ENCODE measurements at places on chromosomes 11 and 22. TPM values are rescaled to one million over a fixed set of nuclear protein-coding genes. Genes with fewer than 3 reads are reported as not detected.

DNA sequence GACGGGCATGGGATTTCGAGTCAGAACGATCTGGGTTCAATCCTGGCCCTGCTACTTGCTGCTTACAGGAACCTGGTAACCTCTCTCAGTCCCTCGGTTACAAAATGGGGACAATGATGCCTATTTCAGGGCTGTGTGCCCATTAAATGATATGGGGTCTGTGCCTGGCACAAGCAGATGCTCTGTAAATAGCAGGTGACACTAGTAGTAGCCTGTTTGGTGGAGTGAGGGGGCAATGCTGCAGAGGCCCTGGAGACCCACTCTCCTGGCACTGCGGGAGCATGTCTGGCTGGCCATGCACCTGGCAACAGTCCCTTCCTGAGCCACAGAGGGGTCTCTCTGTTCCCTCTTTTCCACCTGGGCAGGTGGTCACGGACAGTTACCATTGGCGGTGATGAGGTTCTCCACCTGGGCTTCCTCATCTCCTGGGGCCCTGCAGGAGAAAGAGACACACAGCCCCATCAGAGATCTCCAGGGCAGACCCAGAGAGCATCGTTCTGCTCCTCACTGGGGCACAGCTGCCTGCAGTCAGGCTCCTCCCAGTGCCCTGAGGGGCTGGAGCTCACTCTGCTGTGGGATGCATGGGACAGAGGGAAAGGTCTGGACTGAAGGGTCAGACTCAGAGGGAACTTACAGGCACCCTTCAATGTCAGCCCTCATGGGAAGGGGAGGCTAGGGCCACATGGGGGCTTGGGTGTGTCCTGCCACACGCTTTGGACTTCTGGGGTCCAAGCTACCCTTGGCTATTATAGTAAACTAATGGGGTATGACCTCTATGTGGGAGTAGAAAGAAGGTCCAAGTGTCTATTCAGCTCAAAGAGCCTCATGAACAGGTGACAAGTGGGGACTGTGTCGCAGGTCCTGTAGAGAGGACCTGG, 15.6 kb upstream of the FXYD2 start:
- no peak for DNase-seq

DNA sequence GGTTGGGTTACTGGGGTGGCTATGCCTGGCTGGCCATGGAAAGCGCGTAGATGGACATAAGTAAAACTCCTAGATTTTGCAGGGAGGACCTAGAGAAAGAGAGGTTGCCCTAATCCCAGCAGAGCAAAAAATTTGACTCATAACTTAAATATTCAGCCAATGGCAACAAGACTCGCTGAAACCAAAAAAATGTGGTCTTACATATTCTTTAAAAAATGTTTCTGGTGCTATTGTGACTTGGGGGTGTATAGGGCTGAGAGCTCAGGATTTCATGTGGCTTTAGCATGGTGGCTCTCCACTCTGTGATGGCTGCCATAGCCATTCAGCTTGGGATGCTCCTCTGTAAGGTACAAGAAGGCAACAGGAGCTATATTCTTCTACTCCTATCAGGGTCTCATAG, 27.2 kb upstream of the PDGFD start:
- peak; percentile 42 for DNase-seq

DNA sequence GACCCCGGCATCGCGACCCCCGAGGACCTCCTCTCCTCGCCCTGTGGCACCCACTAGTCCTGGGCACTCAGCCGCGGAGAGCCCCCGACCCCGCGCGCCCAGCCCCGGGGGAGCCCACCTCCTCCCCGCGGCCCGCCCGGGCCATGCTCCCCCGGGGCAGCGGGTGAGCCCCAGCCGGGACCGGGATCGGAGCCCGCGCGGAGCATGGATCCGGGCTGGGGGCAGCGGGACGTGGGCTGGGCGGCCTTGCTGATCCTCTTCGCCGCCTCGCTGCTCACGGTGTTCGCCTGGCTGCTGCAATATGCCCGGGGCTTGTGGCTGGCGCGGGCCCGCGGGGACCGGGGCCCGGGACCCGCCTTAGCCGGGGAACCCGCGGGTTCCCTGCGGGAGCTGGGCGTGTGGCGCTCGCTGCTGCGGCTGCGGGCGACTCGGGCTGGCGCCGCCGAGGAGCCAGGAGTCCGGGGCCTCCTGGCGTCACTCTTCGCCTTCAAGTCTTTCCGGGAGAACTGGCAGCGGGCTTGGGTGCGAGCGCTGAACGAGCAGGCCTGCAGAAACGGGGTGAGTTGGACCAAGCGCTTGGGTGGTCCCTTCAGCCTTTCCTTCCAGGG, 498 bp downstream of the C2CD2L start:
- DNase-seq, result no peak

- no peak for DNase-seq
These were observed 11.8 kb upstream of the THY1 start for GRCh38 chr11:119434591-119435330.

RHOD gene
- 26.1 TPM for total RNA-seq

DNA sequence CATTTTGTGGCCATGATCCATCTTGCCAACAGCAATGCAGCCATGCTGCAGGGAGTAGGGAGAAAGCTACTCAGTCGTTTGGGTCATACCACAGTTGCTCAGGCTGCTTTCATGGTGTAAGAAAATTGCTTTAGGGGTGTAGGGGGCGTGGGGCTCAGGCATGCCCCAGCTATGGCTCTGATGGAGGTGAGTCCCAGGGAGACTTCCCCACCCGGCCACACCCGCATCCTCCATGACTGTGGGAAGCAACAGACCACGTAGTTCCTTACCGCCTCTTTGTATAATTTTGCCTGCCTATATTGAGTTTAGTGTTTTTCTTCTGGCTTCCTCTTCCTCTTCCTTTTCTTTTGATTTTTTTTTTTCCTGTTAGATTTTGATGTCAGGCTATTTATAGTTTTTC, 58.8 kb downstream of the SPECC1L start:
- no peak for DNase-seq

DNA sequence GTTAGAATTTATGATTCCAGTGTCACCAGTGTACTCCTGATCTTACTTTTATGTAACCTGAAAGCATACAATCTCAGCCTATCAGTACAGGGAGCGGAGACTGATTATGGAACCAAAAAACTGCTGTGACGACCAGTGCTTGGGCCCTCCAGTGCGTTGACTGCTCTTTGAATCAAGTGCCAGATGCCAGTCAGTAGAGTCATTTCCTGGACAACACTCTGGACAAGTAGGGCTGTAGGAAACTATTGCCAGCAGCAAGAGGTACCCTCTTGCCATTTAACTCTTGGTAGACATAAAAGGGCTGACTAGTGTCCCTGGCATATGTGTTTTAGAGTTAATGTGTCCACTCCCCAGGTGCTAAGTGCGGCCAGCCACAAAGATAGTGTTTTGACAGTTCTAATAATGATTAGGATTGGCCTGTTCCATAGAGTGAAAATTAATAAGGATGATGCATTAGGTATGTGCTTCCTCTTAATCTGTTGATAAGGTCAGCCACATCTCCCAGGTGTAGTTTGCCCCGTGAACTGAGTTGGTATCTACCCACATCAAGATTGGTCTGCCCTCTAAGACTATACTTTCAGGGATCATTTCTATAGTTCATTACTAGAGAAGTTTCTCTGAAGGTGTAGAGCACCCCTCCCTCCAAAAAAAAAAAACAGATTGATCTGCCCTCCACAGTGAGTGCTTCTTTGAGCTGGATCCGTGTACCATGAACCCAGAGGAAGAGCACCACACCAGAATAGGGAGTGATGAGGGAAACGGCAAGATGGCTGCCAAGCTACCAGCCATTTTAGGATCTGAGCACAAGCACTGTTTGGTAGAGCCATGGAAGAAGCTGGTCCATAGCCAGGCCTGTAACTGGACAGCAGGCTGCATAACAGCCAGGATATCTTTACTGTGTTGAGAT, 20.7 kb upstream of the AIFM3 start:
- DNase-seq, result peak; percentile 11

DNA sequence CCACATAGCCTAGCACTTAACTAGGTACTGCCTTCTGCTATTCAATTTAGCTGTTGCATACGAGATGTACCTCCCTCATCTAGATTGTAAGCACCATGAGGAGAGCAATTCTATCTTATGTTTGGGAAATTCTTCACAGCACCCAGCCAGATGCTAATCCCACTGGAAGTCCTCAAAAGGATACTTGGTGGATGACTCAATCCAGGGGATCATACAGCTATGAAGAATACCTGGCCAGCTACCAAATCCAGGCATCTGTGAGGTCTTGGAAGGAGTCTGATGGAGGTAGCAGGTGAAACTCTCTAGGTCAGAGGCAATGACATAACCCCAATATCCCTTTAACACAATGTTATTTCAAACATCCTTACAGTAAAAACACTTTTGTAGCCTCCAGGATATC, 167.8 kb upstream of the NCAM1 start:
- DNase-seq, result peak; percentile 56

OR51I1 gene
- not detected for total RNA-seq

DNA sequence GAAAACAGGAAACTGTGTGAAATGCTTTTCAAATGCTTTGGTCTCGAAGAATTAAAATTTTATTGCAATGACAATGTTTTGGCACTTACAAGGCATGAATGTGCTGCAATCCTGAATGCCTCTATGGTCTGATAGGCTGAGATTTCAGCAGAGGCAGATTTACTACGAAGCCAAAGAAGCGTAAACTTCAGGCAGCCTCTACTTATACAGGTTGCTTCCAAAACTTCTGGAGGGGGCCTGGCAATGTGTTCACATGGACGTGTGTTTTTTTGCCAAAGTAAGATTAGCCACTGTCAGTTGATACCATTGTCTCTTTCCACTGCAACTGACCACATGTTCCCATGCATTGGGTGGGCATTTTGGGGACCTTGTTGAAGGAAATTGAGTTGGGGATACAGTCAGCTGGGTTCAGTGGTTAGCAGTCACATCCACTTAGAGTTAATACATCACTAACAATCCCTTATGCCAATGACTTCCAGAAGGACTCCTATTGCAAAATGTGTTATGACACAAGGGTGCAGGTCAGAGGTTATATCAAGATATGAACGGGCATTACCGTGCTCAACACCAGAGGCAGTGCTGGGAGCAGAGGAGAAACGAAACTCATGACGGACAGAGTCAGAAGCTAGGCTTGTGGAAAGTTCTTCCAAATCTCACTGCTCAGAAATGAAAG, 48.8 kb downstream of the ABTB2 start:
- DNase-seq, result peak; percentile 88

GRCh38 chr11:33387581-33387980, 130.4 kb downstream of the HIPK3 start:
- DNase-seq, result no peak

- no peak for DNase-seq
These were observed 1035.8 kb downstream of the TBC1D22A start for GRCh38 chr22:47798229-47798628.

PRR5 gene
- total RNA-seq, result 1.8 TPM

CCDC90B gene
- 78.0 TPM for total RNA-seq

DNA sequence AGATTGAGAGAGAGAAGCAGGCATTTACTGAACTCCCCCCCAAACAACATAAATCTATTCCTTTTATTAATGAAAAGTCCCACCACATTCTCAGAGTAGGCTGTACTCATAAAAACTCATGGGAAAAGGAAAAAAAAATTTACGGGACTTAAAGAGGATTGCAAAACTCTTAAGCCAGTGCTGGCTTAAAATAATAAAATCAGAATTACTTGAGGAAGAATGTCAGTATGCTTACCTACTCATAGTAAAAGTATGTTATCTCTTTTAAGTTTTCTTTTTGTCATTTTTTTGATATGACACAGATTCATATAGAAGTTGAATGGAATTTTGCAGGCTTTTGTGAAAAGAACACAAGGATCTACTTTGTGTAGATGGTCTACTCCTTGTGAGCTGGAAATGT, 126.3 kb downstream of the LUZP2 start:
- peak; percentile 40 for DNase-seq

- no peak for DNase-seq
These were observed 70.7 kb downstream of the NFAM1 start for GRCh38 chr22:42361523-42361922.

TEAD1 gene
- total RNA-seq, result 131 TPM

All from fibroblast of the aortic adventitia (primary cell).